Activated T-cell treated with anti-CD3 and anti-CD28 coated beads, Interleukin-2, amount 50 U/mL, for 24 hours (primary cell): ENCODE measurements at places on chromosomes 1 and 21.

DNA sequence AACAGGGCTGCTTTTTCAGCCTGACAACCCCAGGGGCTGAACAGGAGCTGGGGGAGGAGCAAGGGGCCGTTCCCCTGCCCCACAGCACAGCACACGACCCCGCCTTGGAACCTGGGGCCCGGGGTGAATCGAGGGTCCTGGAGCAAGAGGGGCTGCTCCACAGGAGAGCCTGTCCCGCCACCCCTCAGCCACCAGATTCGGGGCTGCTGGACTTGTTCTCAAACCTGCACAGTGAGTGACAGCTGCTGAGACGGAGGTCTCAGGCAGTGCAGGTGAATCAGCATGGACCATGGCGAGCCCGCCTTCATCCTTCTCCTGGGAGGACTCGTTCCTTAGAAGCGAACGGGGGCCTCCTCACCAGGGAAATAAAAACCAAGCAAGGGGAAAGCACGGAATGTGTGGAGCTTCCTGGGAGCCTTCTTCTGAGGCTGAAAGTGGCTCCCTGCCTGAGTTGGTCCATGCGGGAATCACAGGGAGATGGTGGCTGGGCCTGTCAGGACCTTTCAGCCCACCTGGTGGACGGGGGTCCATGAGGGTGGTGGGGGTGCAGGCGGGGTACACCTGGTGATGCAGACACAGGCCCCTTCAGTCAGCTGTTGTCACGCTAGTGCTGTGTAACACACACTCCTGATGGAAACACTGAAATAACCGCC, 125.4 kb downstream of the SIK1 start:
- DNase-seq, result no peak

GRCh38 chr1:171468120-171468750, 17.1 kb upstream of the PRRC2C start:
- no peak for DNase-seq

GRCh38 chr1:20404466-20404865, 81.5 kb downstream of the CAMK2N1 start:
- no peak for DNase-seq

DNA sequence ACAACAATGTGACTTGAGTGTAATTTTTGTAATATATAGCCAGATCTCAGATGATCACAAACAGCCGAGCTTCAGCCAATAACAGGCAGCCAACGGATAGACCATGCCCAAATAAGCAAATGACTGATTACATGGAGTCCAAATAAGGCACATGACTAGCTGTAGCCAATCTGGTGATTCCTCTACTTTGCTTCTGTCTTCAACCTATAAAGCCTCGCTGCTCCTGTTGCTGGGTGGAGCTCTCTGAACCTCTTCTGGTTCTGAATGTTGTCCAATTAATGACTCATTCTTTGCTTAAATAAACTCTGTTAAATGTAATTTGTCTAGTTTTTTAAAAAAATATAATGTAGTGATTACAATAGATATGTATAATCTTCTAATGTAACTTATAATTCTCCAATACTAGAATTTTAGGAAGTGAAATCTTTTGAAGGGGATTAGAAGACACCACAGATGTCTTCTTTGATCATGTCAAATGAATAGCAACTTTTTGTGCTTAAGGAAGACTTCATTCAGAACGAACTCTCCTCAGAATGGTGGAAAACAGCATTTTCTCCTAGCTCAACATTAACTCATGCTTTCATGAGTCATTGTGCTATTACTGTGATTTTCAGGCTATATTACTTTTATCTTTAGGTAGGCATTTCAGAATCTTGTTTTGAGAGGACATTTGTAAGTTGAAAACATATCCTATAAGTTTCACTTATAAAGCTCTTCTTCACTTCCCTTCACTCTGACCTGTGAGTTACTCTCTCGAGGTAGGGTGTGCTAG, 857.8 kb upstream of the B3GALT2 start:
- no peak for DNase-seq

- no peak for DNase-seq
Measured at GRCh38 chr1:77303387-77303786, 21.6 kb downstream of the AK5 start.

- DNase-seq, result no peak
Measured at GRCh38 chr1:174797398-174797797, 202.3 kb upstream of the CACYBP start.

DNA sequence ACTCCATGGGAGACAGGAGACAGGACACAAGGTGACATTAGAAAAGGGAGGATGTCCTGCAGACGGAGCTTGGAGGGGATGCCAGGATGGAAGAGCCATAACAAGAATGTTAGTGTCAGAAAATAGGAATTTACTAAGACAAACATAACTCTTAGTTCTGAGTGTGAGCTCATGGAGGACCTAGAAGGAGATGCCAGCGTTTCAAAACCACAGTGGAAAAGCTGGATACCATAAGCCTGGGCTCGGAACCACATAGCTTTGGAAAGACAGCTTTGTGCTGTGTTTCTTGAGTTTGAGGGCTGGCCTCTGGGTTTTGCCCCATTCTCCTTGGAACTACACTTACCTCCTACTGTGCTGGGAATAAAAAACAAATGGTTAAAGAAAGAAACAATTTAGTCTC, 128.4 kb downstream of the S1PR1 start:
- no peak for DNase-seq

DNA sequence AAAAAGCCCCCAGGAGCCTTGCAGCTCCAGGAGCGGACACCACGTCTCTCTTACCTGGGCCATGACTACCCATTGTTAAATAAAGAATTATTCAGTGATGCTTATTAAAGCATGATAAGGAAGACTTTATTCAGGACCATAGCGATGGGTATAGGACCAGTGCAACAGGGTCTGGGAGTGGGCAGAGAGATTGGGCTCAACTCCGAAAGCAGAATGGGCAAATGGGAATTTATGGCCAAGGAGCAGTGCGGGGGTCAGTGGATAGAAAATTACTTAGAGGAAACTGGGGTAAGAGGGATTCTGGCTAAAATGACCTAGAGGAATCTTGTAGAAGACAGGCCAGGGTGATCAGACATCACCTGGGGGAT, 580 bp upstream of the ATP5PO start:
- DNase-seq, result no peak
